ENCODE measurements at places on chromosomes 7 and 10. TPM values are rescaled to one million over a fixed set of nuclear protein-coding genes. Genes with fewer than 3 reads are reported as not detected.

The HMX2 gene
- polyA plus RNA-seq: 0.14 TPM

The SPDYE16 gene
- 0.26 TPM for polyA plus RNA-seq

The DKK1 gene
- not detected for polyA plus RNA-seq

The MAT1A gene
- polyA plus RNA-seq: not detected

The SMARCD3 gene
- 4.0 TPM for polyA plus RNA-seq

The NKX2-3 gene
- polyA plus RNA-seq: not detected

The SMO gene
- not detected for polyA plus RNA-seq

The GPR22 gene
- 0.20 TPM for polyA plus RNA-seq

The TBX20 gene
- not detected for polyA plus RNA-seq

The POLR2J3 gene
- polyA plus RNA-seq: 33.0 TPM

The CCDC6 gene
- polyA plus RNA-seq: 4.2 TPM

The MGMT gene
- polyA plus RNA-seq: 37.1 TPM

The TRUB1 gene
- 7.9 TPM for polyA plus RNA-seq

The C10orf95 gene
- polyA plus RNA-seq: 0.32 TPM

The FBXO24 gene
- 2.0 TPM for polyA plus RNA-seq

The SORCS3 gene
- polyA plus RNA-seq: 0.66 TPM

The SEMA4G gene
- polyA plus RNA-seq: 0.24 TPM
